ENCODE measurements at places on chromosomes 2 and 18.
A peak's percentile ranks its signal among the peaks of the same experiment; 100 is the strongest.

- DNase-seq = peak; percentile 33
These were observed 157.5 kb upstream of the SESTD1 start for GRCh38 chr2:179422037-179422643.

DNA sequence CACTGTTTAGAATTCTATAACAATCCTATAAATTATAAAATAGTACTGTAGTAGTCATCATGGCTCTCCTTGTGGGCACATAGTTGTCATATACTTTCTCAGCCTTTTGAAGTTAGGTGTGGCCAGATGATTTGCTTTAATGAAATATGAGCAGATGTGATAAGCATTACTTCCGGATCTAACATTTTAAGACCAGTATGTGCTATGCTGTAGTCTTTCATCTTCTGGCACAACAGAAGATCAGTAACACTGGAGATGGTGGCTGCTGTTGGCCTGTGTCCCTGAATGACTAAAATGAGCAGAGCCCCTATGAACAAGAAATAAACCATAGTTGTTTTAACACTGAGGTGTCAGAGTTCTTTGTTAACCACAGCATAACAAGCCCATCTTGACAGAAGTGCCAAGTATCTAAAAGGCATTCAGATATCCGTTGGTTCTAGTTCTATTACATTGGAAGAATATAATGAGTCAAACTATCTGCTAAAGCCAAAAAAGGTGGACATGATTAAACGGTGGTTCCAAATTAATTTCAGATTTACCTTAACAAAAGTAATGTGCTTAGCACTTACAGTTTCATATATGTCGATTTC lies 6.3 kb downstream of the MEX3C start:
- DNase-seq = no peak

DNA sequence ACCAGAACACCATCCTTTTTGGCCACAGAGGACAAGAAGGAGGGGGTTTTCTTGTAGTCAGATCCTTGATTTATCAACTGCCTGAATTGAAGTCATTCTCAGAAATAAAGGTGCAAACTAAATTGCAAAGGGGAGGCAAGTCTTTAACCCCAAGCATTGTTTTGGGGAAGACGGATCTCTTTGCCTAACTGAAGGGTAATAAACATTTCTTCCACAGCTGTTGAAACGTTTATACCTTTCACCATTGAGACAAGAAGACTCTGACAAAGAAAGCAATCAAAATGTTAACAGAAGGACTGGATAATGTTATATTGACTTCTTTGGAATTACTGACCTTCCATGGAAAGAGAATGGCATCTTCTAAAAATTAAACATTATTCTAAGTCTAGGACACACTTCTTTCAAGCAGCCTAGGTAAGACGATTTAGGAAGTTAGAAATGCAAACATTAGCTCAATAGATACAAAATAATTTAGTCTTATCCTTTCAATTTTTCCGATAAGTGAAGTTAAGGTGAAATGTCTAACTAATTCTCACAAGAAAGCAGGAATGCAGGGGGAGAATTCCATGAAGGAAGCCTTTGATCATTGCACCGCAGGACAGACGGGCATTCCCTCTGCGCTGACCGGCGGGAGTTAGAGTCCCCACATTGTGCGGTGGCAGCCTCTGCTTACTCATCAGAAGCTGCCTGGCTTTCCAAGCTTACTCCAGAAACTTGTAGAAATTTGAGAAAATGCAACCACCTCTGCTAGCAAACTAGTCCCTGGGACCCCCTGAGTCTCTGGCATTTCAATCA lies 69.4 kb upstream of the COPS8 start:
- DNase-seq = no peak

- no peak for DNase-seq
These were observed 378.8 kb downstream of the PTPRM start for GRCh38 chr18:7945882-7946281.

- no peak for DNase-seq
These were observed 12.3 kb upstream of the TTR start for GRCh38 chr18:31579375-31579774.

DNA sequence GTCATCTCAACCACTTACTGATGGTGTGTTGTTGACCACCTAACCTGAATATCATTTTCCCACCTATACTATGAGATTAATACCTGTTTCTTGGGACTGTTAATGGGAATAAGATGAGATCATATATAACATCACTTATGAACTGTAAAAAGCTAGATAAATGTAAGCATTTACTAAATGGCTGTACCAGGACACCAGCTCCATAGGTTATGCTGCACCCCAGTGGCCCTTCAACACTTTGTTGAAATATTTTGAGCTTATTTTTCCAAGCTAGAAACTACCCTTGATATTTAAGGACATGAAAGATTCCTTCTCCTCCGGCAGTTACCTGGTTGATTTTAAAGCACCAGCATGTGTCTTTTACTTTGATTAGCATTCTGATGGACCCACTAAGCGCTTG lies 138.0 kb upstream of the CDCA7 start:
- DNase-seq = no peak

DNA sequence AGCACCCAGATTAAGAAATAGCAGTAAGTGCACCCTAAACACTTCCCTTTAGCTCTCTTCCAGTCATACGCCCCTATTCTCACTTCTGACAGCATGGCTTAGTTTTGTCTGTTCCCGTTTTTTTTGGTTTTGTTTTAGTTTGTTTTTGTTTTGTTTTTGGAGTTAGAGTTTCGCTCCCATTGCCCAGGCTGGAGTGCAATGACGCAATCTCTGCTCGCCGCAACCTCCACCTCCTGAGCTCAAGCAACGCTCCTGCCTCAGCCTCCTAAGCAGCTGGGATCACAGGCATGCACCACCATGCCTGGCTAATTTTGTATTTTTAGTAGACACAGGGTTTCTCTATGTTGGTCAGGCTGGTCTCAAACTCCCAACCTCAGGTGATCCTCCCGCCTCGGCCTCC lies 2067.7 kb downstream of the SUCLG1 start:
- no peak for DNase-seq

- no peak for DNase-seq
These were observed 17.9 kb upstream of the NYAP2 start for GRCh38 chr2:225381609-225382008.

- no peak for DNase-seq
These were observed 2.3 kb upstream of the ZNF532 start for GRCh38 chr18:58862356-58862755.

DNA sequence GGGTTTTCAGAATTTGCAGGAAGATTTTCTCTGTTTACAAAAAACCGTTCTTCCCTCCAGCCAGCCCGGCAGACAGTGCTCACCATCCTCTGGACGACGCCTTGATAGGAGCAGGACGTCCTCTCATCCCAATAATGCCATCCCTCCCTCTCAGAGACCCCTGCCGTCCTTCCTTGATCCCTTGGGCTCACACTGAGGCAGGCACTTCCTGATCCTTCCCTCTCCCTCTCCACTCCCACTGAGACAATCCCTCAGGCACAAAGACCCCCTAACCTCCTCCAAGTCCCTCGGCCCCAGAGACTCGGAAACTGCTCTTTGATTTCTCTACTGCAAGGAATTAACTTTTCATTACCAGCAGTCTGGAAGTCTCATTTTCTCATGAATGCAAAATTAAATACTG lies 42.5 kb downstream of the PAX3 start:
- no peak for DNase-seq

DNA sequence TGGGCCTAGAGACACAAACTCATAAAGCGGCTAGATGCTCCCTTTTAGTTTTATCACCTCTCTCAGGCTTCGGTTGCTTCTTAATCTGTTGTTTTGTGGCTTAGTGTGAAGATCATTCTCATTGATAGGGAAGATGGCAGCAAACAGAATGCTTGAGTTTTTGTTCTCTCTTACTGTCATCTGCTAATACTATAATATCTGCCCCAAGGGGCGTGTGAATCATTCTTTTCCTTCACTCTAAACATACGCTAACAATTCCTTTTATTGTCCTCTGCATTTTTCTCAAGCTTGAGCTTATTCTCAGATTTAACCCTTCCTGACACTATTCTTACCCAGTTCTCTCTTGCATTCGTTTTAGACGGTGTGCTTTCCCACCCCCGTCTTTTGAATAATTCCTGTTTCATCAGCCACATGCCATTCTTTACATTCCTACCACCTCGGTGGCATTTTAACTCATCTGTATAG lies 323.9 kb upstream of the NRP2 start:
- DNase-seq = no peak

DNA sequence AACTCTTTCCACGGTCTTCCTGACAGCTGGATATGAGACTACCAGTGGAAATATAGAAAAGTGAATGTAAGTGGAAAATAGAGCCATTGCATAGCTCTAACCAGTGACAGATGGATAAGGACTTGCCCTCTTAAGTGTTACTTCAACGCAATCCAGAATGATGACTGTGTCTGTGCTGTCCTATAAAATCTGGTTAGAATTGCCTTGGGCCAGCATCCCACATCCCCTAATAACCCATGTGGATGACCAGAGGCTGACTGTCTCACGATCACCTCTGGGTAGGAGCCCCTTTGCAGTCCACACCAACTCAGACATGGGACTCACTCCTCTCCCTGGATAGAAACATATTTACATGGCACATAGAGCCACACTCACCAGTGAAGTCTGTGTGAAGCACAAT lies 186.6 kb downstream of the C1D start:
- DNase-seq = no peak

GRCh38 chr2:64177315-64177714 lies 33.1 kb upstream of the PELI1 start:
- DNase-seq = no peak

DNA sequence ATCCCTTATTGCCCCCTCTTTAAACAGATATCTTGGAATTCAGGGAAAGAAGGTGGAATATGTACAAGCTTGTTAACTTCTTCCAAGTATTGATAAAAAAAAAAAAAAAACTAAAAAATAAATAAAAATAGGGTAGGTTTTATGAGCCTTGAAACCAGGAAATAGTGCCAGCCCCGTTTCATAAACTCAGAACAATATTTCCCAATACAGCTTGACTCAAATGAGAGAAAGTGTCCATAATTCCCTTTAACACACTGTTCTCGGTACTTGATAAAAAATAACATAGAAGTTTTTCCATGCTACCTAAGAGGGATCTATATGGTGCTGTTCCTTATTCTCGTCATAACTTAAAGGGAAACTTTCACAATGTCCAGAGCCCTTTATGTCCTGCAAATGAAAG lies 17.9 kb upstream of the C2orf80 start:
- no peak for DNase-seq

DNA sequence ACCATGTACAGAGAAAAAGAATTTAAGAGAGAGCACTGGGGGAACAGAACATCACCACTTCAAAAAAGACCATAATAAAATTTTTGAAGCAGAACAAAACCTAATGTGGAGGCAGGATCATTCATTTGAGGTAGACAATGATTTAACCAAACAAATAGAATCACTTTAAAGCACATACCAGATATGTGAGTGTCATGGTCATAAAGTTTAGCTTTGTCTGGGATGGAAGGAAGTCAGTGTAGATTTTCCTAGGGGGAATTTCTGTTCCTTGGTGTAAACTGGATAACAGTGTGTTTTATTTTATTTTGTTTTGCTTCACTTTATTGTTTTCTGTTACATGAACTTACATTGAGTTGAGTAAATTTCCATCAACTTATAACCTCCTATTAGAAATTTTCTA lies 120.8 kb downstream of the CRIM1 start:
- DNase-seq = no peak

- DNase-seq = no peak
These were observed 811.1 kb upstream of the LRATD1 start for GRCh38 chr2:13821255-13821880.

DNA sequence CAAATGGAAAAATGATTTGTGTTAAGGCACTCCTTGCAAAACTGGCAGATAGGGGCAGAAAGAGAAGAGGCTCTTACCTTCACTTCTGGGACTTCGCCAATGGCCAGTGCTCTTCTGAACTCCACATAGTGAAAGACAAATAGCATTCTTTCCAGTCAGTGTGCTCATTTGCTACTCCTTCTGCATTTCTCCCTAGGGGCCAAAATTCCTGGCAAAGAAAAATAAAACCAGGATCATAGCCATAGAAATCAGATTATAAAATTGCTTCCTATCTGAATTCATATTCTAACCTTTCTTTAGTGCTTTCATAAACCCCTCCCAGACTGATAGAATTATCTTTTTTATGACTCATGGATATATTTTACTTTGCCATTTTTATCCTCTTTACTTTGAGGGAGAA lies 56.9 kb upstream of the PELI1 start:
- no peak for DNase-seq

DNA sequence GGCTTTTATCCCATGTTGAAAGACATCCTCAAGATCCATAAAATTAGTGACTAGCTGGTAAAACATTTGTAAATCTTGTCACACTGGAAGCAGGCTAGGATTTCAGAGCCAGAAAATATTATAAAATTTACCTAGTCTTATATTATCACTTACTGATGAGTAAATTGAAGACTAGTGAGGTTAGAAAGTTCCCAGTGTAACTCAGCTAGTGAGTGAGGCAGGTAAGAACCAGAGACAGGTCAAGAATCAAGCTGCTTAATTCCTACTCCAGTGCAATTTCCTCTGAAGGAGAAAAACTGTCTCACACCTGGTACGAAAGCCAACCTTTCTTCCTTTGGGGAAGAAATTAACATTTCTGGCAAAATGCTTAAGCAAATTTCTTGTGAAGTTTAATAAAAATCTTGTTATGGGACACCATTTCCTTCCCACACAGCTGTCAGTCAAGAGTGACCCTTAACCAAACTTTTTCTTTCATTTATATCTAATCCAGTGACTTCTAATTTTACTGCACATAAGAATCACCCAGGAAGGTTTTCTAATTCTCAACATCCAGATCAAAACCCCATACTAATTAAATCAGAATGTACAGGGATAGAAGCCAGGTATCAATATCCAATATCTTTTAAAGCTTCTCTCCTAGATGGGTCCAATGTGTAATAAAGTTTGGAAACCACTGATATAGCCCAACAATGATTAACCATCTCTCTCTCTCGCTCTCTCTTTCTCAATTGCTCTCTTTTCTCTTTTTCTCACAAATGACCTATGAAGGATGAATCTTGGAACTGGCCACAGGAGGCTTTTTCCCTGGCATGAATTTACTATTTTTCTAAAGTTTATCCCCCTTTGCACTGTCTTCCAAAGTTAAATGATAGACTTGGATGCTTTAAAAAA lies 264.3 kb upstream of the SLC39A10 start:
- no peak for DNase-seq

GRCh38 chr2:27021253-27022049 lies 11.3 kb upstream of the TMEM214 start:
- no peak for DNase-seq

- no peak for DNase-seq
These were observed 156.6 kb downstream of the AGPS start for GRCh38 chr2:177549171-177549570.

GRCh38 chr2:170525566-170525900 lies 189.6 kb upstream of the SP5 start:
- no peak for DNase-seq

DNA sequence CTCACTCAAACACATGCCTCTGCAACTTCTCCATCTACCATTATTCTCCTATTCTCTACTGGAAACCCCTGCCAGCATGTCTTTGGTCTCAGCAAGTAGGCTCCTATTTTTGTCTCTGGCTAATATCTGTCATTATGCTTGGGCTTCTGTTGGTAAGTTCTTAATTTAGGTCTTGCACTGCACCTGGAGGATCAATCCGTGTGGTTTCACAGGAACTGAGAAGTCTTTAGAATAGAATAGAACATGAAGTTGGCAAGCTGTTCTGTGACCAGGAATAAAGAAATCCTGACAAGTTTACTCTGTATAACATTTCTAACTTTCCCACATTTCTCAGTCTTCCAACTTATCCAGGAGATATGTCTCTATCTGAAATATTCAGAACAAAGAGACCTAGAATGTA lies 219.5 kb upstream of the GYPC start:
- DNase-seq = no peak
